ENCODE measurements at places on chromosomes 4 and X. TPM values are rescaled to one million over a fixed set of nuclear protein-coding genes. Genes with fewer than 3 reads are reported as not detected.

The MTMR8 gene
- total RNA-seq = 1.2 TPM

The MAGEE2 gene
- not detected for total RNA-seq

The UNC5C gene
- not detected for total RNA-seq

The YY2 gene
- total RNA-seq = 2.2 TPM

The PPP1R2C gene
- not detected for total RNA-seq
